NCI-H1417 treated with DMSO at 0.1 percent for 48 hours (cell line): ENCODE measurements at places on chromosomes 13 and 19.

DNA sequence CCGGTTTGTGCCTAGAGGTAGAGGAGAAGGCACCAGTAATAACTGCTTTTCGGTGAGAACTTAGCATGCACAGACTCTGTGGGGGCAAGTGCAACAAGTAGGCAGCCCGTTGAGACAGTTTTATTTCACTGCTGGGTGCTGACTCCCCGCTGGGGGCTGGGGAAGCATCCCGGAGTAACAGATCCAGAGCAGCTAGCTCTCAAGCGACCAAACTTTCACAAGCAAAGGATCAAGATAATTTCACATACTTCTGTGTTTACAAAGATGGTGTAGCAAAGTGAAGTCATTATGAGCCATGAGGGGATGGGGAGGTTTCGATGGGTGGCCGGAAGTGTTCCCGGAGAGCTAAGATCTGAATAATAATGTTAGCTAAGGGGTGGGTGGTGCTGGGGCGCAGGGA is 2.8 kb downstream of the NACC1 start:
- no peak for DNase-seq

- DNase-seq: no peak
Measured at GRCh38 chr19:4258181-4258580, 11.3 kb downstream of the YJU2 start.

GRCh38 chr13:44045180-44045562 is 165.5 kb downstream of the LACC1 start:
- peak; percentile 37 for DNase-seq

DNA sequence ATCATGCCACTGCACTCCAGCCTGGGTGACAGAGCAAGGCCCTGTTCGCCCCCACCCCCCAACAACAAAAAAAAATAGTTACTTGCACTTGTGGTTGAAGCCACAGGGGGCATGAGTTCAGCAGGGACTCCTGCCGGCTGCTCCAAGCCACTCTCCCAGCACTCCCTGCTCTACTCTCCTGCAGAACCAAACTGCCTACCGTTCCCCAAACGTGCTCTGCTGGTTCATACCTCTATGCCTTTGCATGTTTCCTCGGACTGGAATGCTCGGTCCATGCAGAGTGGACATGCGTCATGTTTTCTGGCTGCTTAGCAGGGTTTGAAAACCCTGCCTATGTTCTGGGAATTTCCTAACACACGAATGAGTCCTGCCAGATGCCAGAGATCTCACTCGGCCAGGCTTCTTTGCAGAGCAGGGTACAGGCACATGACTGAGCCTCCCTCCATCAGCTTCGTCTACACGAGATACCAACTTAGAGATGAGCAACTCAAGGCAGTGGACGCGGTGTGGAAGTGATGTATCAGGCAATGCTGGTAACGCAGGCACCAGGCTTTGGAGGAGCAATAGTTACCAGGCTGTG is 8.5 kb upstream of the SLC25A15 start:
- no peak for DNase-seq

DNA sequence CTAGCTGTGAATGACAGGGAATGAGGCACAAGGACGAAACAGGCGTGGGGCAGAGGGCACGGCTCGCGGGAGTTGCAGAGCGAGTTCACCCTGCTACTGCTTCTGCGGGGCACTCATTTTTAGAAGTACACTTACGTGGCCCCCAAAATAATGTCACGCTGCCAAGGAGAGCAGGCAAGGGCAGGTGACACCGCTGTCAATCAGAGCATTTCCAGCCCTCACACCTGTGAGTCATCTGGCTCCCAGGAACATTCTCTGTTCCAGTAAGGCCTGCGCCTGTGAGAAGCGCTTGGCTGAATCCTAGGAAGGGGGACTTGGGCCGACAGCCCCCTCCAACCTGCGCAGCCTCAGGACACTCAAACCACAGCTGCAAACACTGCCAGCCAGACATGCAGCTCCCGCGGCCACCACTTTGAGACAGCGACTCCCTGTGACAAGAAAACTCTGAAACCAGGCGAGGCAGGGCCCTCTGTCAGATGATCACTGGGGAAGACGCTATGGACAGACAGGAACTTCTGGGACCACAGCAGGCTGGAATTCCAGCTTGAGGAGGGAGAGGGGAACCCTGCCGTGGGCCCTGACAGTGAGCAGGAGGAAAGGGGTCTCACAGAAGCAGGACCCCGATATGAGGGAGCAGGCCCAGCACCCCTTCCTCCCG is 12.7 kb downstream of the DOT1L start:
- DNase-seq: no peak

DNA sequence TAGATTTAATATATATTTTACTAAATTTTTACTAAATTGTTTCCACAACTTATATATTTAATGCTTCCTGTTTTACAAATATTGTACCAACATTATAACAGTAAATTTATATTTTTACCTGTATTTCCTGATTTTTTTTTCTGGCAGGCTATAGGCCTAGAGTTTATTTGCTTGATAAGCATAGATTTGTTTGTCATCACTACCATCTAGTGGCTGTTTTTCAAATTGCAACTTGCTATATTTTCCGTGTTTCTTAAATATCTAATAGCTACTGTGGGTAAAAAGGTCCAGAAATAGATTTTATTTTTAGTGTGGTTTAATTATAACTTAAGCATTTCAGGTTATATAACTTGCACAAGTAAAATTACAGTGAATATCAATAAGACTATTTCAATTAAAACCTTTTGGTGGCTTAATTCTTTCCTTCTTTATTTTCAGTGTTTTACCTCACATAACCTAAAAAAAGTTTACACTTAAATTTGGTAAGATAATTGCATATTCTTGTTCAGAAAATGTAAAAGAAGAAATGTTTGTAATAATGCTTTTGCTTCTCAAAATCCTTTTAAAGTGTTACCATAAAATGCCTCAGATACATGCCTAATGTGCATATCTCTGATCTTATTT is 60.6 kb downstream of the NDFIP2 start:
- DNase-seq: peak; percentile 29

GRCh38 chr13:90233933-90234672 is 1113.4 kb upstream of the MIR17HG start:
- DNase-seq: no peak

DNA sequence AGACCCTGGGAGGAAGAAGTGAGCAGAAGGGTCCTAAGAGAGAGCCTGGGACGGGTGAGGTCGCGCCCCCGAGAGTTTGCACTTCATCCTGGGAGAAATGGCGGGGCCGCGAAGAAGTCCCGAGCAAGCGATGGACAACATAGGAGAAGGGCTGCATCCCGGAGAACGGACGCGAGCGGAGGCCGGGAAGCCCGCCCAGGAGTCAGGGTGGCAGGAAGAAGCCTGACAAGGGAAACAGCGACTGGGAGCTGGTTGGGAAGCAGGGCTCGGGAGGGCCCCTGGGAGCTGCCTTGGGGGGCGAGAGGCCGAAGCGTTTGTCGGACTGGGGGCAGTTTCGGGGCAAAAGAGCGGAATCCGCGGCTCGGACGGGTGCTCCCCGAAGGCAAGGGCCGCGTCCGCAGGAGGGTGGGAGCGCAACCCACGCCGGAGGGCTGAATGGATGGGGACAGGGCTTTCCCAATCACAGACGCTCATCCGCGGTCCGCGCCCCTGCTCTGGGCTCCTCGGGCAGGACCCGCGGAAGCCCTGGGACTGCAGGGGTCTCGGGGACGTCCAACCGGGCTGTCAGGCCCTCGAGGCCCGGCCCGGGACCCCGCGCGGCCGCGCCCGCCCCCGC is 469 bp downstream of the ABHD17A start:
- no peak for DNase-seq

DNA sequence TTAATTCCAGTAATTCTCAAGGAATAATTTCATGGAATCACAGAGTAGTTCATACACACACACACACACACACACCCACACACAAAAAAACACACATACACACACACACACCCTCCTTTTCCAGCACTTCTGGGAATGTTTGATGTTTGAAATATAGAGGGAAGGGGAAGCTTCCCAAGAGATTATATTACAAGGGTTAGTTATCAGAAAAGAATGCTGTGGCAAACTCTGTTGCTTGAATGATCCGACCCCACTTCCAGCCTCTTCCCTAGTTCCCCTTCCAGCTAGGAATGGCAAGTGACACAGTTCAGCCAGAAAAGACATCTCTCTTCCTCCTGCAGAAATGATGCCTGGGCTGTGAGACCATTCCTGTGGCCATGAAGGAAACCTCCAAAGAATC is 49.9 kb downstream of the KCTD12 start:
- DNase-seq: no peak

- no peak for DNase-seq
Measured at GRCh38 chr19:791567-792305, 5.5 kb upstream of the PTBP1 start.

- DNase-seq: no peak
Measured at GRCh38 chr19:35712567-35713505, 5.0 kb upstream of the KMT2B start.

GRCh38 chr13:23915308-23915707 is 18.0 kb upstream of the C1QTNF9B start:
- DNase-seq: no peak

- DNase-seq: no peak
Measured at GRCh38 chr13:42708391-42708790, 73.0 kb upstream of the FAM216B start.

DNA sequence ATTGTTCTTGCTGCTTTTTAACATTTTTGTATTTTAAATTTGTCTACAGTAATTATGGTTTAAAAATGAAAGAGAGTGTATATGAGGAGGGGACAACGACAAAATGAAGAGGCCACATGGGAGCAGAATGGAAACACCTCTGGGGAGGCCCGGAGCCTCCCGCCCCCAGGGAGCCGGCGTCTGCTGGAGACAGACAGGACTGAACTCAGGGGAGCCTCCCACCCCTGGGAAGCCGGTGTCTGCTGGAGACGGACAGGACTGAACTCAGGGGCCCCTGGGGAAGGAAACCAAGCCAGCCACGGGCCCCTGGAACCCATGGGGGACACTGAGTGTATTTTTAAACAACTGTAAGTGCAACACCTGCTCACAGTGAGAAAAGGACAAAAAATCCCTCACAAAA is 16.7 kb upstream of the SLC39A3 start:
- DNase-seq: no peak

- no peak for DNase-seq
Measured at GRCh38 chr13:33919120-33919519, 101.2 kb downstream of the RFC3 start.

DNA sequence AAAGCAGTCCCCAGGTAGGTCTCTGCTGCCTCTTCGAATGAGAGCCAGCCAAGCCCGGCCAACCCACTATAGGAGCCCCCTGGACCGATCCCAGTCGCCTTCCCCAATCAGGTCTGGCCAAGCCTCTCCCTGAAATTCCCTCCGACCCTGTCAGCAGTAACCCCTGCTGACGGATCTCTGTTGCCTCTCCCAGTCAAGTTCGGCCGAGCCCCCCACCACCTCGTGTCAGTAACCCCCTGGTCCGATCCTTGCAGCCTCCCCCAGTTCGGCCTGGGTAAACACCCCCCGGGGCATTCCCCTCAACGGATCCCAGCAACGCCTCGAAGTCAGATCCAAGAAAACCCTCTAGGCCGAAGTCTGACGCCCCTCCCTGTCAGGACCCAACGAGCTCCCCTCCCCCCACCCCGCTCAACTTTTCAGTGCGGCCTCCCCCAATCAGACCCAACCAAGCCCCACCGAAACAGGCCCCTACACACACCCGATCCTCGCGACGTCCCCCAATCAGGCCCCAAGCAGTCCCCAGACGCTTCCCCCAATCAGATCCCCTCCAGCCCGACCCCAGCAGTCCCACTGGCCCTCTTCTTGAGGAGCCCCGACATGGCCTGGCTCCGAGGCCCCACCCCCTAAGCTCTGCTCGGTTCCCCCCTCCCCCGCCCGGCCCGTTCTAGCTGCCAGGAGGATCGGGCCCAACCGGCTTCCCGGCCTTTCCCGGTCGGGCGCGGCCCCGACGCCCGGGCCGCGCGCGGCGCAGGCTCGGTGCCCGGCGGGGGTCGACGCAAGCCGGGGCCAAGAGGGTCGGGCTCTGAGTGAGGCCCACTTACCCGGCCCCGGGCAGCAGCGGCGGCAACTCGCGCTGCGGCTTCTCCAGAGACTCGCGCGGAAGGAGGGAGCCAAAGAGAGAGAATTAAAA is 1.8 kb downstream of the TNPO2 start:
- DNase-seq: no peak

GRCh38 chr13:99741960-99742359 is 229.6 kb downstream of the ZIC5 start:
- DNase-seq: peak; percentile 92

DNA sequence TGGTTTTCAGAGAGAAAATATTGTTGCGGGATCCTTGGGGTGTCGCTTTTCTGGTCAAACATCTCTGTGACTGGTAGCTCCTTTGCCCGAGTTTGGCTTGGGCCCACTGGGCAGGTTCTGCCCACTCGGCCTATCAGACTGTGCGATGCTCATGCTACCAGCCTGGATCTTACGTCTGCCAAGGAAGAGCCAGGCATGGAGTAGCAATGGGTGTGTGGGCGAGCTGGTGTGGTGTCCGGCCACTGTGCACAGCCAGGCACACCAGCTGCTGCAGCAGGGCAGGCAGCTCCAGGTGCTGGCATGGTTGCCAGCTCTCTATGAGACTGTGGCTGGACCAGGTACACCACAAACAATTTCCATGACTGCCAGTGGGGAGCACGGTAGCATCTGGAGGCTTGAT is 1351.8 kb upstream of the PCDH20 start:
- no peak for DNase-seq
